ENCODE measurements at places on chromosomes 7 and 10. TPM values are rescaled to one million over a fixed set of nuclear protein-coding genes. Genes with fewer than 3 reads are reported as not detected.

DNA sequence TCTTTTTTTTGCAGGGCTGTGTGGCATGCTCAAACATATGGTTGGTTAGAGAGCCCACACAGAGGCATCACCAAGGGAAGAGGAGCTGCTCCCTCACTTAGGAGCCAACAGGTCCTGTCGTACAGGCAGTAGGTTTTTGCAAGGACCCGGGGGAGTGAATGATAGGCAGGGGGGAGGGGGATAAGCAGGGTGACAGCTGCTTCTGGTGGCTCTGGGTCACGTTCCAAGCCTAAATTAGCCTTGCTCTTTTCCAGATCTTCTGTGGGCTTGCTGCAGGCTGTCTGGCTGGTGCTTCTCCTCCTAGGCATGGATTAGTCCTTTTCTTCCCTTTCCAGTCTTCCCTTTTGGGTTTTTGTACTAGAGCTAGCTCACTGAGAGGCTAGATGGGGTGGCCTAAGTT, 117.7 kb upstream of the PODXL start:
- H3K4me1 ChIP-seq: peaks cover 2% of the 10 kb centered on the region
- no peak overlapping the region for H3K27ac ChIP-seq
- DNase-seq: no peak
- H3K27me3 ChIP-seq: peaks cover 56% of the 10 kb centered on the region
- H3K36me3 ChIP-seq: no peaks in the 10 kb centered on the region
- no peak overlapping the region for H3K4me3 ChIP-seq

Gene C10orf120
- not detected for total RNA-seq

GRCh38 chr7:131568510-131568909, 12.1 kb upstream of the PODXL start:
- H3K27ac ChIP-seq: no peak overlapping the region
- peaks cover 2% of the 10 kb centered on the region for H3K4me1 ChIP-seq
- peaks cover 13% of the 10 kb centered on the region for H3K27me3 ChIP-seq
- no peaks in the 10 kb centered on the region for H3K36me3 ChIP-seq
- H3K4me3 ChIP-seq: no peak overlapping the region

- H3K27ac ChIP-seq: no peak overlapping the region
- no peak overlapping the region for H3K4me3 ChIP-seq
- peaks cover 33% of the 10 kb centered on the region for H3K27me3 ChIP-seq
- DNase-seq: no peak
Measured at GRCh38 chr7:106486331-106486730, 174.6 kb downstream of the CCDC71L start.

DNA sequence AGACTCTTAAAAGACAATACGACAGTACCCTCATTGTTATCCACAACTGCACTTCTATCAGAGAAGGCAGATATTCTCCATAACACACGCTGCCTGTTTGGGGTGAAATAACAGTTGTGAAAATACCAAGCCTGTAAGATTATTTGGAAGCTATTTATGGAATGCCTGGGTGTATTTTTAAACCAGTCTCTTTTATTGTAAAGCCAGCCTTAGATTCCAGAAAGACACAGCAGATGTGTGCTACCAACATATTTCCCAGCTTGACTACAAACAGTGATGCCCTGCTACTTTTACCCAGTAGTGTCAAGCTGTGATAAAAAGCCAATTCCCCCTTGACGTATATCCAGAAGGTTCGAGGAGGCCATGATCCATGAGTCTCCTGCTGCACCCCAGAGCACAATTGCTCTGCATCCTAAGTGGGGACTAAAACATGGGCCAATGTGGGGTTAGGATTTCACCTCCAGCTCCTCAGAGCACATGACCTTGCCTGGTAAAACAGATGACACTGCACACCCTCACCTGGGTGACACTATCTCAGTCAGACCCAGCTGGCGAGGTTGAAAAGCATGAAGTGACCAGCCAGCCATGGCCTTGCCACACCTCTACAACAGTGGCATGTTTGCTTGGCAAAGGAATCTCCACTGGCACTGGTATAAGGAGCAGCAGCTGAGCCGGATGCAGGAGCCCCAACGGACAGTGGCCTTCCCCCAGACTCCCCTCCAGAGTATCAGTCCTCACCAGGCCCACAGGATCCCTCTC, 62.2 kb downstream of the GFRA1 start:
- no peaks in the 10 kb centered on the region for H3K4me1 ChIP-seq
- H3K27ac ChIP-seq: no peak overlapping the region
- no peaks in the 10 kb centered on the region for H3K36me3 ChIP-seq
- DNase-seq: no peak
- peaks cover 10% of the 10 kb centered on the region for H3K27me3 ChIP-seq
- no peak overlapping the region for H3K4me3 ChIP-seq

Gene SPDYE3
- total RNA-seq: not detected

Data from T-helper 17 cell (primary cell).